ENCODE measurements at places on chromosomes 13 and 19.

- DNase-seq = no peak
Observed at GRCh38 chr19:5389353-5389752, 48.7 kb upstream of the PTPRS start.

DNA sequence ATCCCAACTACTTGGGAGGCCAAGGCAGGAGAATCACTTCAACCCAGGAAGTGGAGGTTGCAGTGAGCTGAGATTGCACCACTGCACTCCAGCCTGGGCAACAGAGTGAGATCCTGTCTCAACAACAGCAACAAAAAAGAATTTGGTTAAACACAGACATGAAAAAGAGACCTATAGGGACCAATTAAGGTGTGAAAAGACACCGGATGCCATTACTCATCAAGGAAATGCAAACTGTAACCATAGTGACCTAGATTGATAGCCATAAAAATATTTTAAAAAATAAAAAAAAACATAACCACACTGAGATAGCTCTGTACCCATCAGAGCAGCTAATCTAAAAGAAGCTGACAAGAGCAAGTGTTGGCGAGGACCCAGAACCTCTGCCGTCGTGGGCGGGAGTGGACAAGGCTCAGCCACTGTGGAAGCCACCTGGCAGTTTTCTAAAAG lies 37.1 kb upstream of the ISYNA1 start:
- no peak for DNase-seq

DNA sequence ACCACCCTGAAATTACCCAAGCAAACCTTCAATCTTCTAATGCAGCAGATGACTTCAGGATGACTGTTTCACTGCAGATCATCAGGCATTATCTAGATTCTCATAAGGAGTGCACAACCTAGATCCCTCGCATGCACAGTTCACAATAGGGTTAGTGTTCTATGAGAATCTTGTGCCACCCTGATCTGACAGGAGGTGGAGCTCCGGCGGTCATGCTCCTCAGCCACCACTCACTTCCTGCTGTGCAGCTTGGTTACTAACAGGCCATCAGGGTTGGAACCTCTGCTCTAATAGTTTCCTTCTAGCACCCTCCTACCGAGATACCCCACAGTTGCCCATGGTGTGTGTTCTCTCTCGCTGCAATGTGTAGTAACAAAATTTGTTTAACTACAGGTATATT lies 442.8 kb downstream of the FGF14 start:
- DNase-seq = no peak

GRCh38 chr13:89923736-89924135 lies 1423.8 kb upstream of the MIR17HG start:
- DNase-seq = no peak

- DNase-seq = no peak
Observed at GRCh38 chr13:46213242-46213641, 1.5 kb downstream of the LRRC63 start.

DNA sequence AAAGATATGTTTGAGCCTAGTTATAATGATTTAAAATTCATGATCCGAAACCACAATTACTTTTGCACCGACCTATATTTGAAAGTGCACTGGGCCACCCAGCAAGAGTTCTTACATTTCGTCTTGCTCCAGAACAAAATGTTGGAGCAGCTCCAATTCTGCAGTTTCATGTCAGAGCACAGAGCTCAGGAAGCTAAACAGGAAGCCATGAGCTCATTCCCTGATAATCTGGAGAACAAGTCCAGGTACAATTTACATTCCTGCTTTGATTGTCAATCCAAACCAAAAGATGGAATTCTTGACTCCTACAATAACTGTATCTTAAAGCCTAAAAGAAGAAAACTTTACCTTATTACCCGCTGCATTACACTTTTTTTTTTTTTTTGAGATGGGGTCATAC lies 131.8 kb downstream of the KCTD12 start:
- DNase-seq = peak; percentile 11

GRCh38 chr13:42369071-42369797 lies 97.3 kb downstream of the AKAP11 start:
- no peak for DNase-seq

All from common myeloid progenitor, CD34-positive (primary cell).